Fibroblast of skin of abdomen (primary cell): ENCODE measurements at places on chromosomes 1 and 21.

GRCh38 chr1:29725262-29725661 lies 488.9 kb downstream of the PTPRU start:
- no peak for DNase-seq

- DNase-seq = no peak
Observed at GRCh38 chr21:15062606-15062965, 2.2 kb downstream of the NRIP1 start.

DNA sequence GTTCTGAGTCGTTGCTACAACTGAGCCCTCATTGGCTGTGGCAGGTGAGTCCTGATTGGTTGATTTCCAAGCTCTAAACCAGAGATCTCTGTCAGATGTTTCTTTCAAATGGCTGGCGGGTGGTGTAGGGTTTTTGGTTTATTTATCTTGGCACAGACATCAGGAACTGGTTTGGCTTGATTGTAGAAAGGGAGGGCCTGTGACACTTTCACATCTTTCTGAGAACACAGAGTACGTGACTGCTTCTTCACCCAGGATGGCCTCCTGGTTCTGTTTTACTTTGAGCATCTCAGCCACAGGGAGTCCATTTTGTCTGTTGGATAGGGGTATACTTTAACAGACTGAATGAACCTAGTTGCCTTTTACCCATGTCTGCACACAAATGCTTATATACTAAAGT lies 89.4 kb upstream of the GPR52 start:
- DNase-seq = no peak

DNA sequence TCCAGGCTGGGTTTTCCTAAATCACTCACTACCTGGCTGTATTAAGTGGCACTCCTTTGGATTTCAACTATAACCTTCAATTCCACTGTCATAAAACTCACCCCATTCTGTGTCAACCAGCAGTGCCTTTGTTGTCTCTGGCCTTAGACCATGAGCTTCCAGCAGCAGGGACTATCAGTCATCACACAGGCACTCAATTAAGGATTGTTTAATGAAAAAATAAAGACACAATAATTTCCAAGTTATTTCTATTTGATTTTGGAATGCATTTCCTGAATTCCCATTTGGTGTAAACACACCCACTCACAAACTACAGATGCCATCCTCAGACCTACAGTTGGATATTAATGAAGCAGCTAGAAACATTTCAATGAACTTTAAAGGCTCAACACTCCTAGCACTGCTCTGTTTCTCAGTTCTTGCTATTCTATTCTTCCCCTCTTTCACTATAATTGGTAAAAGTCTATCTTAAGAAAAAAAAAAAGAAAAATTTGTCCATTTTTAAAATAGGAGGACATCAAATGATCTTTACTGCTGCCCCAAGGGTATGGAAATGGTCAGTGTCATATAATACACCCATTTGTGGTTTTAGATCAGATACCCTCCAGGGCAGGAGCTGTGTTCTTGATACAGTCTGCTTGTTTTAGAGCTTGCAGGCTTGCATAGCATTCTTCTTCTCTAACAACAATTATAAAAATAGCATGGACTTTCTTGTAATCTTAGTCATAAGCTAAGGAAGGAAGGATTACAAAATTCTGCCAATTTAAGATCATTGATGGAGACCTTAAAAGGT lies 156.4 kb downstream of the PTGER3 start:
- DNase-seq = no peak

GRCh38 chr21:35827004-35827403 lies 233.3 kb downstream of the SETD4 start:
- no peak for DNase-seq

GRCh38 chr1:23699280-23700179 lies 7.9 kb downstream of the RPL11 start:
- no peak for DNase-seq

DNA sequence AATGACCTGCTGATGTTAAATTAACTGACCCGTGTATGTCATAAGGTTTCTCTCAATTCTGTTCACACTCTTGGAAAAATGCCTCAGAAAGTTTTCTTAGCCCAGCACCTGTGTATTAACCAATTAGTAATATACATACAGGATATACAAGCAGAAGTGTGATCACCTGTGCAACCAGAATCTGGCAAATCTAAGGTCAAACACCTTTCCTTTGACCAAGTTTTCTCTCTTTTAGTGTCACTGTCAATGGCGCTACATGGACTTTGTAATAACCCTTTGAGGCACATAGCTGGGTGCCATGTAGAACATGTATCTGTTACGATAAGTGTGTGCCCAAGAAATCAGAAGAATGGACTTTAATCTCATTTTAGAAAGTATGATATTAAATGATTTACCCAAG lies 1.1 kb downstream of the NCSTN start:
- no peak for DNase-seq

GRCh38 chr21:38240129-38240528 lies 16.7 kb upstream of the KCNJ15 start:
- DNase-seq = no peak

DNA sequence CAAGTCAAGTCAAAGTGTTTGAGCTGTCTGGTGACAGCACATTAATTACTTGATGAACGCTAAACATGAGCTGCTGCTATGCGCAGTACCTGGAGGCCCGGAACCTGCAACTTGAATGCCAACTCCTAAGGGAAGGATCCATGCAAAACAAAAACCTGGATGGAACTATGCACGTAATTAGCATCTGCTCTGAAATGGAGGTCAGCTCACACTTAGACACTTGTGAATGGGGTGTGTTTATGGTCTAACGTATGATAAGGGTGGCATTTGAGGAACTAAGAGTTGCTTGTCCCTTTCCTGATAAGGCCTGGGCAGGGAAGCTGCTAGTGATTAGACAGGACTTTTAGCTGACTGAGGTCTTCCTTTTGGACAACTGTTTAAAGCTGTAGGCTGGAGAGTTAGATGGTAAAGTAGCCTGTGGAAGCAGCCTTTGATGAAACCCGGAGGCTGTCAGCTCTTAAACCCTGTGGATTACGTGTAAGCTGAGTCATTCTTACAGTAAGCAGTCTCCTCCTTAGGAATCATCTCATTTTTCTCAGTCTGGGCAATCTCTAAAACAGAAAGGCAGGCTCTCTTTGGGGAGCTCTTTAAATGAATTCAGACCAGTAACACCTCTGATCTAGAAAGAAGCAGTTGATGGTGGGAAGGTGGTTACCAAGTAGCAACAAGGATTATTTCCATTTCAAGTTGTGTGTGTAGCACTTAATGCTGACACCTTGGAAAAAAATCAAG lies 6.8 kb downstream of the TENT5C start:
- peak; percentile 72 for DNase-seq

- DNase-seq = no peak
Observed at GRCh38 chr1:6592441-6592840, 10.2 kb downstream of the KLHL21 start.

- DNase-seq = no peak
Observed at GRCh38 chr1:1441002-1441888, 5.8 kb downstream of the VWA1 start.

- DNase-seq = no peak
Observed at GRCh38 chr1:241186716-241187115, 170.3 kb downstream of the RGS7 start.

DNA sequence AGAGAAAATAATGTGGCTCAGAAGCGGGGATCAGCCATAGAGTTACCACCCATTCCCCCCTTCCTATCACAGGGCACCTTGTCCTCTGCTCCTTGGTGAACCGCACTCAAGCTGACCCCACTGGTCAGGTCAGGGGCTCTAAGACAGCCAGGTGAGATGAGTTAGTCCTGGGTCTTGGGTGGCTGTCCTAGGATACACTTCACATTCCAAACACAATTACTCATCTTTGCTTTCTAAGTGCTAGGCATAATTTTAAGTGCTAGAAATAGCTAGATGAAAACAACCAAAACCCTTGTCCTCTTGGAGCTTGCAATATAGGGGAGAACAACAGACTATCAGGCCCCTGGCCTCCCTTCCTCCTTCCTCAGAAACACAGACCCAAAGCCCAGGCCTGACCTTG lies 7.8 kb upstream of the MUTYH start:
- DNase-seq = peak; percentile 45

GRCh38 chr1:65254320-65255034 lies 54.9 kb upstream of the DNAJC6 start:
- peak; percentile 49 for DNase-seq

GRCh38 chr1:203590603-203591002 lies 36.0 kb upstream of the ATP2B4 start:
- no peak for DNase-seq

- no peak for DNase-seq
Observed at GRCh38 chr1:158496374-158496773, 24.4 kb downstream of the OR10R2 start.

DNA sequence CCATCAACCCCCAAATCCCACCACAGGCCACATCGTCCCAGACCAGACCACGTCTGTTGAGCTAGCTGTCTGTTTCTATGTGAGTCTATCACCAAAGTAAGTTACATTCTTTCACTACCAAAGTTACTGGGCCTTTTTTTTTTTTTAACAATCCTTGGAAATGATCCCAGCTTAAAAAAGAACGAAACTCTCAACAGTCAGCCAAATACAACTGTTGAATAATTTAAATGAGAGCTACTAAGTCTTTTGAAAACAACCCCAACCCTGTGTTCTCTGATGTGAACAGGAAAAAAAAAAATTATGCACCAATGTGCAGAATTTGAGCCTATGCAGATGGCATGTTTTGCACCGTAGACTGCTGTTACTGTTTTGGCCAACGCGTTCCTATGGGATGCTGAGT lies 134.0 kb upstream of the ETS2 start:
- DNase-seq = peak; percentile 37

- DNase-seq = no peak
Observed at GRCh38 chr1:93720956-93721626, 39.5 kb upstream of the BCAR3 start.

DNA sequence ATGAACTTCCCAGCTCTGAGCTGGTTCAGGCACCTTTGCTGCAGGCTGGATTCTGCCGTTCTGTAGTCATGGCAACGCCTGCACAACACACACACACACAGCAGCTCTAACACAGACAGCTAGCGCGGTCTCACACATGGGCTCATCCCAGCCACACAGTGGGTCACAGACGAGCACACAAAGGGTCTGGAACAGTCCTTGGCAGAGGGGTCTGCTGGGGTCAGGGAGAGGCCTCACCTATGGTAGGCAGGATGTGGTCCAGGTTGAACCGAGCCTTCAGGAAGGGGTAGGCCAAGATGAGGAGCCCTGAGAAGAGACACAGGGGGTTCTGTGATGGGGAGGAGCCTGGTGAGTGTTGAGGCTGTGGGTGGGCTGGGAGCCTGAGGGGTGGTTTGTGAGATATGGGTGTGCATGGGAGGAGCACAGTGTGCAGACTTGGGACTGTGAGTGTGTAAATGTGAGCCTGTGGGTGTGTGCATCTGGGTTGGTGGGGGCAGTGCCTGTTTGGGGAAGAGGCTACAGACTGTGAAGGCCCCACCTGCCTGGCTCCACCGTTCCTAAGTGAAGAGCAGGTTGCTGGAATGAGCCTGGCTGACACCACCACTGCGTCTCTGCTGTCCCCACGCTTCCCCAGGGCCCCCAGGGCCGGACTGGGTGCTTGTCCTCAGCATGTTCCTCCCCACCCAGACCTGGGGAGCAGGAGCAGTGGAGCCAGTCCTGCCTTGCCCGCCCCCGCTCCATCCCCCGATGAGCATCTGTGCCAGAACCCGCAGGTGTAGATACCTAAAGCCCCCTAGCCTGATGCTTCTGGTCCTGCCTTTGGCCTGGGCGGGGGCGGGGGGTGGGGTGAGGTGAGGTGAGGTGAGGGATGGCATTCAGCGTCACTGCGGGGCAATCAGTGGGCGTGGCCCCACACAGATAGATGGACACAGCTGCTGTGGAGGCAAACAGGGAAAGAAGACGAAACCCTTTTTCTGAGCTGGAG lies 1.5 kb downstream of the KNCN start:
- DNase-seq = peak; percentile 37

DNA sequence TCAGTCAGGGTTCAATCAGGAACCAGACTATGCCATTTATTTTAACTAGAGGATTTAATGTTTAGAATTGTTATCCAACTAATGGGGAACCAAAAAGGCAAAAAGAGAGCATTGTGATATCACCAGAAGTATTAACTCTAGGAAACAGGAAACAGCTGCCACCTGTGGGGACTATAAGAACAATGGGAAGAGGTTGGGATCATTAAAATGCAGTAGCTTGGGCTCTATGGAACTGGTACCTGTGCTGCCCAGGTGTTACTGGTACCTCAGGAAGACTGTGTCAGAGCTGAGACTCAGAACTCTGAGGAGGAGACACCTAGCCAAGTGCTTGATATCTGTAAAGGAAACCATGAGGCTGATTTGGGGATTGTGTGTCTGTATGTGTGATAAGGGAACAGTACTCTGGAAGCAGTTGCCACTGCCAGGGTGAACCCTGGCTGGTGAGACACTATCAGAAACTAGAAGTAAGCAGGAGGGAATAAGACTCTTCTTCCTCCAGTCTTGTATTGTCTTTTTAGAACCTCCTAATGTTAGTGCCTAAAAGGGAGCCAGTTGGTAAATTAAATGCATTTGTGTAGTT lies 49.4 kb downstream of the MAN1A2 start:
- DNase-seq = no peak

DNA sequence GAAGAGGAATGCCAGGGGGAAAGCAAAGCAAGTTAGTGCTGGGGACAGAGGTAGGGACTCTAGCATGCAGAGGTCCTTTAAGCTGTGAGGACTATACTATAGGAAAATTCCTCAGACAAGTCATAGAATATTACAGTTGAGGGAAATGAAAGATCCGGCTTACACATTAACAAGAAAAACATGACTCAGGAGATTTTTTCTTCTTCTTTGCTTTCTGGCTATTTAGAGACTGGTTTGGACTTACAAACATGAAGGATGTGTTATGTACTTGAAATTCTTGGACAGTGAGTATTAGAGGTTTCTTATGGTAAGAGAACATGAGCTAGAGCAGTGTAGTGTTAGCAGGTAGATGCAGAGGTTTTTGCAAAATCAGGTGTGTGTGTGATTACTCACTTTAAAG lies 24.9 kb downstream of the USP25 start:
- peak; percentile 52 for DNase-seq

DNA sequence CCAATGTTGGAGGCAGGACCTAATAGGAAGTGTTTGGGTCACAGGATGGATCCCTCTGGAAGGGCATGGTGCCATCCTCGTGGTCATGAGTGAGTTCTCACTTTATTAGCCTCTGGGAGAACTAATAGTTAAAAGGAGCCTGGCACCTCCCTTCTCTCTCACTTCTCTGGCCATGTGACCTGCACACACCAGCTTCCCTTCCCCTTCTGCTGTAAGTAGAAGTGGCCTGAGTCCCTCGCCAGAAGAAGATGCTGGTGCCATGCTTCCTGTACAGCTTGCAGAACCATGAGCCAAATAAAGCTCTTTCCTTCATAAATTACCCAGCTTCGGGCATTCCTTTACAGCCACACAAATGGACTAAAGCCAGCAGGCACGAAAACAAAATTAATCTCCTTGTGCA lies 23.6 kb downstream of the ACOT7 start:
- DNase-seq = no peak

DNA sequence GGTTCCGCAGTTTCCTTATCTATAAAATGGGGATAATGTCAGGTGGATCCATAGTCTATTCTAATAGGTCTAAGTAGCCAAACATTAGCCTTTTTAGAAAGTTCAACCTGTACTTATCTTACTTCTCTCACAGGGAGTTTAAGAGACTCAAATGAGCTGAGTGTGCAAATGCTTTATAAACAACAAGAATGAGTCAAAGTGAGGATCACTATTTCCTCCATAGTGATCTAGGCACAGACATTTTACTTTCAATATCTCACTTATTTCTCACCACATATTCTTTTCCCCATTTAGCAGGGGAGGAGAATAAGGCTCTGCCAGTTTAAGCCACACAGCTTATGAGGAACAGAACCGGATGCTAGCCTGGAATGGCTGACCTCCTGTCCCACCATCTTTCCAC lies 92.1 kb upstream of the LMO4 start:
- no peak for DNase-seq

GRCh38 chr1:101282314-101283038 lies 45.7 kb downstream of the S1PR1 start:
- peak; percentile 47 for DNase-seq

- DNase-seq = no peak
Observed at GRCh38 chr1:221888218-221888617, 146.3 kb upstream of the DUSP10 start.
